Ascending aorta (tissue), 2 donors: ENCODE measurements at places on chromosomes 5 and 9.

GRCh38 chr5:35745660-35746059 is 111.0 kb upstream of the IL7R start:
- DNase-seq: no peak

- DNase-seq: no peak
Observed at GRCh38 chr9:136022731-136023409, 61.7 kb upstream of the UBAC1 start.

- DNase-seq: no peak
Observed at GRCh38 chr5:36694351-36694750, 87.9 kb downstream of the SLC1A3 start.

GRCh38 chr5:143016777-143017516 is 246.8 kb downstream of the ARHGAP26 start:
- DNase-seq: no peak

GRCh38 chr9:99253772-99254431 is 31.8 kb downstream of the SEC61B start:
- no peak for DNase-seq

DNA sequence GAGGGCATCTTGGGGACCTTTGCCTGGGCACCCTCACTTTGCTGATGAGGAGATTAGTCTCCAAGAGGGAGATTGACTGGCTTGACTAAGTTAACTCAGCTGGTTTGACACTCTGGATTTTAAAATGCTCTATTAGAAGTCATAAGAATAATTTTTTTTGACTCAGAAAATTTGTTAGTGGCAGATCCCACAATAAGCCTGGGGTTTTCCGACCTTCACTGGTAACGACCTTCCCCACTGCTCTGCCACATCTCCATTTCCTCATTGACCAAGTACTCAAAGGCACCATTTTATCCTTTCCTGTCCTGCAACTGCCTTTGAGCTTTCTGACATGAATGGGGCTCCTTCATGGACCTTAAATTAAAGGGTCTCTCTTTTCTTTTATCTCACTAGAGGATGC is 67.0 kb downstream of the ARHGEF28 start:
- DNase-seq: no peak

DNA sequence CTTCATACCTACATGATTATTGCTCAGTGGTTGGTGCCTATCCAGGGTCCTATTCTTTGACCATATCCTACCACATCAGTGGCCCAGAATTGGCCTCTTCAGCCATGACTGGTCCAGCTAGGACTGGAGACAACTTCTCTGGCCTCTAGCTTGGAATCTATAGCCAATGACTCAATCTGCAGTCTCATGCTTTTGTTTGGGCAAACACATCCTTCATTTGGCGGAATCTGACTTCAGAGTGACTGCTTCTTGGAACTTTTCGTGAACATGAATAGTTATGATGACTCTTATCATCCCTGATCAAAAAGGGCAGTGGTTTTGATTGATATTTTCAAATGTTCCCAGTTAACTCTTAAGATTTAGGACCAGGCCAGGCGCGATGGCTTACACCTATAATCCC is 134.1 kb downstream of the PAPPA start:
- no peak for DNase-seq
